Adrenal gland (tissue), 19 donors: ENCODE measurements at places on chromosomes 13 and 19.

GRCh38 chr13:113061271-113061625 is 44.3 kb upstream of the F7 start:
- DNase-seq = no peak

GRCh38 chr19:18700501-18701249 is 17.2 kb downstream of the CRTC1 start:
- DNase-seq = peak; percentile 73

DNA sequence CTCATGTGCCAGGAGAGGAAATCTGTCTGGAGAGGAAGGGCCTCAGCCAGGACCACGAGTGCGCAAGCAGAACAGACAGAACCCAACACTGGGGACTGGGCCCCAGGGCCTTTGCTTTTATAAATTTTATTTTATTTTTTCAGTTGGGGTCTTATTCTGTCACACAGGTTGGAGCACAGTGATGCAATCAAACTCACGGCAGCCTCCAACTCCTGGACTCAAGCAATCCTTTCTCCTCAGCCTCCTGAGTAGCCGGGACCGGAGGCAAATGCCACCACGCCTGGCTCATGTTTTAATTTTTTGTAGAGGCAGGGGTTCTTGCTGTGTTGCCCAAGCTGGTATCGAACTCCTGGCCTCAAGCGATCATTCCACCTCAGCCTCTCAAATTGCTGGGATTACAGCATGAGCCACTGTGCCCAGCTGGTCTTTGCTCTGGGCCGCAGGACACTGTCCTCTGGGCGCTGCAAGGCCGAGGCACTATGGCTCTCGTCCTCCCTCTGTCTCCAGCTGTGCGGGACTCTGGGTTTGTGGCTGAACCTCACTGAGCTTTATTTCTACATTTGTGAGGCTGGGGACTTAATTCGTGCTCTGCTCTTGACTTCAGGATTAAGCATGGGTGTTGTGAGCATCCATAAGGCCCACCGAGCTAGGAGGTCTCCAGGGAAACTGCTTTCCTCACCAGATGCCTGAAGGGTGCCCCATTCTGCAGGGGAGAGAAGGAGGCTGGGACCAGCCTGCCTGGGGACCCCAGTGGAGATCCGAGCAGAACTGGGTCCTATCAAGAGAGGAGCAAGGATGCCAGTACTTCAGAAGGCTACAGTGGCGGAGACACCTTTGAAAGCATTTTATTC is 144.2 kb upstream of the VSTM2B start:
- DNase-seq = no peak

DNA sequence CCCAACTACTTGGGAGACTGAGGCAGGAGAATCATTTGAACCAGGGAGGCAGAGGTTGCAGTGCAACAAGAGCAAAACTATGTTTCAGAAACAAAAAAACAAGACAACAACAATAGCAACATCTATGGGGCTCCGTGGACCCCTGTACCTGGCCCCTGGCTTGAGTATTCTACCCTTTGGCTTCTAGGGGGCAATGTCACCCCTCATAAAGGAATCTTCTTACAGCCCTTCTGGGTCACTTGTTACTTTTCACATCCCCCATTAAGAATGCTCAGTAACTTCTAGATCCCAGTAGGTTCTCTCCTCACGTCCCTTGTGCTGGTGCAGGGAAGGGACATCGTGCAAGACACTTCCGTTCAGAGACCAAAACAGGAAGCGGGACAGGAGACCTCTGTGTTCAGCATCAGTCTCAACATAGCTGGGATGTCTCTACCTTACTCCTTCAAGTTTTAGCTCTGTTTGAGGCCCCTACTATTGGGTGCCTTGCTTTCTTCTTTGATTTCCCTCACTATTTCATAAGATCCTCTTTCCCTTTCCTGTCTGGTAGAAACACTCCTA is 218.1 kb upstream of the ARGLU1 start:
- no peak for DNase-seq

DNA sequence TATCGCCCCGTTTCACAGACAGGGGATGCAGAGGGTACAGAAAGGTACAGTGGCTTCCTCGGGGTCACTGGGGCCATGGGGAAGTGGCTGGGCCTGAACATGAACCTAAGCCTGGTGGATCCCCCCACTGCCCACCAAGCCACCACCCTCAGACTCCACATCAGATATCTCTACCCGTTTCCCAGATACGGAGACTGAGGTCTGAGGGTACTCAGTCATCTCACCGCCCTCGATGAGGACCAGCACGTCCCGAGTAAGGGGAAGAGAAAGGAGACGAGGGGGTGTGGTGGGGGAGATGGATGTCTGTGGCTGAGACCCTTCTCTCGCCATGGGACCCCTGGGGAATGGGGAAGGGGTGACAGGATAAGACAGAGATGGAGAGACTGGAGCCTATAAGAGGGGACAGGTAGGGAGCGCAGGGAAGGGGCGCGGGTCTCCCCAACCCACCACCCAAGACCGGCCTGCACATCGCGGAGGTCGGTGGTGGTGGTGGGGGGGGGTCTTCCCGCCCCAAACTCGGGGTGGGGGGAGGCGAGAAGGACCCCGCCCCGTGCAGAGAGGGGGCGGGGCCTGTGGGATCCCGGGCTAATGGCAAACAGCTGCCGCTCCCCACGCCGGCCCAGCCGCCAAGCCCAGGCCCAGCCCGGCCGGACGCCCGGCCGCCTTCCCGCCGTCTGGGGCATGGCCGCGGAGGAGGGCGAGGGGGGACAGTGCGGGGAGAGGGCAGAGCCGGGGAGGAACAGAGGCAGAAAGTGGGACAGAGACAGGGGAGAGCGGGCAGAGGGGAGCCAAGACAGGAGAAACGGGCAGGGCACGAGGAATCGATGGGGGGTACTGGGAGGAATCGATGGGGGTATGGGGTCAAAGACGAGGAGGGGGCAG is 698 bp downstream of the KANK2 start:
- no peak for DNase-seq

- DNase-seq = peak; percentile 38
Observed at GRCh38 chr19:40599902-40600569, 1.1 kb upstream of the LTBP4 start.

DNA sequence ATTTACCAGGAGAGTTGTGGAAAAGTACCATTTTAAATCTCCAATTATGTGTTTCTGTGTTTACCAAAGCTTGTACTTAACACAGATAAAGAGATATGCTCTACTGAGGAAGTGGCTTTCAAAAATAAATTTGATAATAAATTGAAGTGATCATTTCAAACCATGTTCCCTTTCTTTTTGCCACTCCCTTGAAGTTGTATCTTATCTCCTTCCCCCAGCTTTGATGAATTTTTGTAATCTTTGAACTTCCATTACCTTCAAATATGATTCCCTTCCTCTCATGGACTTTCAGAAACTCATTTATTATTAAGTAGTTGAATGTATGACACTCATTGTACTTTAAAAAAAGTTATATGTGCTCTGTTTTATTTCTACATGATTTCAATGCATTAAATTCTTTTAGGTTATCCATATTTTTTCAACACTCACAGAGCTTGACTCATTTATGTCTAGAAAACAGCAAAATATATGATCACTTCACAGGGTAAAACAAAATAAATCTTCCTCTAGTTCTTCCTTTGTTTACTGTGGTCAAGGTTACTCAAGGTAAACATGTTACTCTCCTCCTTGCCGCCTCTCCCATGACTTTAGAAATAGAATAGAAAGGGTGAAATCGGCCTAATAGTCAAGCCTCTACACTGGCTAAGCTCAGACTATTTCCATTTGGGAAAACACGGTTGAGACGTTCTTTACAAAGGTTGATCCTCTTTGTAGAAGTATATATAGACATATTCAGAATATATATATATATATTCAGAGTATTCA is 251.2 kb upstream of the SPRY2 start:
- DNase-seq = no peak

GRCh38 chr13:89076622-89077021 is 1405.5 kb downstream of the SLITRK5 start:
- DNase-seq = no peak

GRCh38 chr13:47705185-47705584 is 295.9 kb downstream of the SUCLA2 start:
- DNase-seq = no peak

GRCh38 chr19:3690551-3691371 is 9.5 kb downstream of the PIP5K1C start:
- no peak for DNase-seq

DNA sequence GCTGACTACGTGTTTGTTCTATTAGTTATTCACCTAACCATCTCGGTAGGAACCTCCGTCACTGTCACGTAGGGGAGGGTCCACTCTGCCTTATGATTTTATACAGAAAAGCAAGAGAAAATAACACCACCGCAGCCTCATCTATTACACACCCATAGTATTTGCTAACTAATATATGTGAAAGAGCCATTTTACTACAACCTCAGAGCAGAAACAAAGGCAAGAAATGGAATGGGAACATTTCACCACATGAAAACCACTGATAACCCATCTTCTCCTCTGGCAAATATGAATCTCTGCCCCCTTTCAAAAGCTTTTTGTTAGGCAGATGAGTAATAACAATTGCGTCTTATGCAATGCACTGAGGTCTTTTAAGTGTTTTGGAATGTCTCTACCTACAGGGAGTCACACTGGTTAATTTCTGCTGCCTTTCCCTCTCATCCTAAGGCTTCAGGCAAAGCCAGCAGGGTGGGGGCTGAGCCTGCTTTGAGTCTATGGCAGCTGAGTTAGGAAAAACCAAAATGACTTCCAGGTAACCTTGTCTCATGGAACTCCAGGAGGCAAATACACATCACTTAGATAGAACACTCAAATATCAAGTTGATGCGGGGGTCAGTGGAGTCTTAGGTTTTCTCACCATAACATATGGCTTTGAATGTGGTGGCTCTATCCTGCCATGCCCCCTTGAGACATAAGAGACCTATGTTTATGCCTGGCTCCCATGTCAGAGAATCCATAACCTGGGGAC is 15.0 kb downstream of the TSHZ3 start:
- DNase-seq = peak; percentile 14

DNA sequence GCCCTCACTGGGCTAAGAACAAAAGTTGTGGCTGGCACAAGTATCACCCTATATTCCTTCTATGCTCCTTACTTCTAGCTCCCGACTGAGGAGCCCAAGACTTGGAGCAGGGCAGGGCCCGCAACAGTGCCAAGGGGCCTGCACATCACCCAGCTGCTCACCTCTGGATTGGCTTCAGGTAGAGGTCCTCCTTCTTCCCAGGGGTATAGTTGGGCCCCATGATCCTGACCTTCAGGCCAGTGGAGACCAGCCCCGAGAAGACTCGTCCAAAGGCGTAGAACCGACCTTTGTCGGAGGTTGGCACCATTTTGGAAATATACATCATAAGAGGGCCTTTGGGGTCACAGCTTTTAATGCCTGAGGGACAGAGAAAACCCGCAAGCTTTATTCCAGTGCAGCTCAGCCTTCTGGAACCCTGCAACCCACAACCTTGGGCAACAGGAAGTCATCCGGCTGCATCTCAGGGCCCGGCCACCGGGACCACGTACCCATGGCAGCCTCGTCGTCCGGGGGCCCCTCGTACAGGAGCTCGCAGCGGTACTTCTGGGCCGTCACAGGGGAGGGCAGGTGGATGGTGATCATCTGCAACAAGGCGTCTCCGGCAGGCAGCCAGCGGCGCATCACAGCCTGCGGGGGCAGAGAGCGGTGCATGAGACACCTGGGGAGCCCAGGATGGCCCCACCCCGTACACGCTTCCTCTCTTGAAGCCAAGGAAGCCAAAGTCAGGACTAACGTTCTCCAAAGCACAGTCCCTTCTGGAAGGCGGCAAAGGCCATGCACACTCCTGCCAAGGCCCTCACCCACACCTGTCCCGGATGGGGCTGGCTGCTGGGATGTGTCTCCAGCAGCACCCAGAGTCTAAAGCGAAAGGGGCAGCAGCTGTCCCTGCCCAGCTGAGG is 4.7 kb downstream of the EEF2 start:
- peak; percentile 23 for DNase-seq

- DNase-seq = no peak
Observed at GRCh38 chr19:1979017-1979416, 36.5 kb downstream of the BTBD2 start.

DNA sequence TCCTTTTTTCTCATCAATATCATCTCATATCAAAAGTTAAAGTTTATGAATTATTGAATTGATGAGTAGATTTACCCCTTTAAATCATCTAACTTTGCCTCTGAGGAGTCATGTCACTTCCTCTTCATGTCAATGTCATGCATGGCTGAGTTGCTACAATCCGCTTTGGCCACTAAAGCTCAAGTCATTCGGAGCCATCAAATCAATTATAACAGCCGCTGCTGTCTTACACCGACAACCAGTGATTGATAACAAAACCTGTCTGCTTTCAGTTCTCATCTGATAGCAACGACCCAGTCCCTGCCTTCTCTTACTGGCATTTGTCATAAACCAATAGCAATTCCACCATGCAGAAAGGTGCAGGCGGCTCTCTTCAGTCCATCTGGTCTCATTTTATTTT is 429.3 kb downstream of the DIAPH3 start:
- DNase-seq = no peak

GRCh38 chr13:49108196-49108595 is 111.9 kb upstream of the MLNR start:
- DNase-seq = no peak

- DNase-seq = no peak
Observed at GRCh38 chr13:39623466-39623865, 20.5 kb upstream of the LHFPL6 start.

DNA sequence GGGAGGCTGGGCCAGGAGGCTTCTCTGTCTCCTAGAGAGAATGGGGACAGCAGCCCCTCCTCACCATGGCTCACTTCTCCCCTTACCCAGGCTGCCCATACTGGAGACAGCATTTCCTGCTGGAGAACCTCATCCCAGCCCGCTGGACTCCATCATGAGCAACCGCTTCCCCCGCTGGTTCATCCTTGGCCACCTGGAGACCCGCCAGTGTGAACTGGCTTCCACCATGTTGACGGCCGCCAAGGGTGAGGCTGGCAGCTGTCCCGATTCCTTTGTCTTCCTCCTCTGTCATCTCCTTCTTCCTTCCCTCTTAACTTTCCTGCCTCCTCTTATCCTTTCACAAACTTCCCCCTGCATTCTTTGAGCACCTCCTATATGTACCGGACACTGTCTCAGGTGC is 28.0 kb downstream of the ZSWIM4 start:
- no peak for DNase-seq
